Activated naive CD4-positive, alpha-beta T cell treated with anti-CD3 and anti-CD28 coated beads for 36 hours (primary cell): ENCODE measurements at places on chromosomes 1 and 21. TPM values are rescaled to one million over a fixed set of nuclear protein-coding genes. Genes with fewer than 3 reads are reported as not detected.

HSD3B2 gene
- not detected for total RNA-seq

CLDN17 gene
- total RNA-seq, result not detected

HSPB7 gene
- total RNA-seq, result not detected

S100A12 gene
- not detected for total RNA-seq

TCHHL1 gene
- total RNA-seq, result not detected

DDAH1 gene
- total RNA-seq, result not detected

A3GALT2 gene
- total RNA-seq, result not detected

MFAP2 gene
- not detected for total RNA-seq

HCRTR1 gene
- total RNA-seq, result not detected

DNA sequence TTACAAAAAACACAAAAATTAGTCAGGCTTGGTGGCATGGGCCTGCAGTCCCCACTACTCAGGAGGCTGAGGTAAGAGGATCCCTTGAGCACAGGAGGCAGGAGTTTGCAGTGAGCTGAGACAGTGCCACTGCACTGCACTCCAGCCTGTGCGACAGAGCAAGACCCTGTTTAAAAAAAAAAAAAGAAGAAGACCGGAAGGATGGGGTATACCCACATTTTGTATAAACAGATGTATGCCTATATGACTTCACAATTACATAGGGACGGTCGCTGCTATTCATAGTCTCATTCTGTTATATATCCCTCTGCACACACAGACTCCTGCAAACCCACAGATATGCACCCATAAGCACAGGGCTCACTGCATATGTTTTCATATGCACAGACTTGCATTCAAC lies 12.7 kb downstream of the LCK start:
- DNase-seq, result peak; percentile 48

GRCh38 chr21:42547001-42547905 lies 33.6 kb downstream of the SLC37A1 start:
- no peak for DNase-seq

DNA sequence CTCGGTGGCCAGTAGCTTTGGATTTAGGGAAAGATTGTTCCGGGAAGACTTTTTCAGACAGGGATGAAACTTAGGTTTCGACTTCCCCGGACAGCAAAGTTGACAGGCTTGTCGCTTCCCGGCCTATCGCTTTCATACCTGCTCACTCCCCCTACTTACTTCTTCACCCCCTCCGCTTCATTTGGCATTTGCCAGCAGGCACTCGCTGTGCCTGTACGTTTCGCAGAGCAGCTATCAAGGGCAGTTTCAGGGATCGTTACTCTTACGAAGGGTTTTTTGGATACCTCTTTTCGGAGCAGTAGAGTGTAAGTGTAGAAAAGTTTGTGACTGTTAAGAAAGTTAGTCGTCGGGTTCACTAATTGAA lies 393 bp downstream of the BLZF1 start:
- peak; percentile 42 for DNase-seq

GRCh38 chr21:34034369-34035014 lies 38.9 kb upstream of the MRPS6 start:
- DNase-seq, result no peak

GRCh38 chr1:2151911-2152310 lies 42.7 kb downstream of the FAAP20 start:
- no peak for DNase-seq

DNA sequence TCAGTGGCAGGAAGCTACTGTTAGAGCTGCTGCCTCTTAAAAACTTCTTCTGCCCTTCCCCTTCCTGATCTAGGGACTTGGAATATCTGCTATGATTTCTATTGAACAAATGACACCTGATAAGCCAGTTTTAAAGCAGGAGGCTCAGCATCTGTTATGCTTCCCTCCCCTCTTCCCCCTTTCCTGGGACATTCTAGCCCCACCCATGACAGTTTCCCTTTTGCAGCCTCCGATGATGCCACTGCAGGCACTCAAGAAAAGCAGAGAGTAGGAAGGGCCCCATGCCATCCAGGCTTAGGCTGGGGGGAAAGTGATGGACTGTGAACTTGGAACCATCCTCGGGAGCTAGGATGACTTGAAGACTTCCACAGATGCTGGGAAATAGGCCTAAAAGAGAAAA lies 15.1 kb upstream of the EPB41 start:
- no peak for DNase-seq

DNA sequence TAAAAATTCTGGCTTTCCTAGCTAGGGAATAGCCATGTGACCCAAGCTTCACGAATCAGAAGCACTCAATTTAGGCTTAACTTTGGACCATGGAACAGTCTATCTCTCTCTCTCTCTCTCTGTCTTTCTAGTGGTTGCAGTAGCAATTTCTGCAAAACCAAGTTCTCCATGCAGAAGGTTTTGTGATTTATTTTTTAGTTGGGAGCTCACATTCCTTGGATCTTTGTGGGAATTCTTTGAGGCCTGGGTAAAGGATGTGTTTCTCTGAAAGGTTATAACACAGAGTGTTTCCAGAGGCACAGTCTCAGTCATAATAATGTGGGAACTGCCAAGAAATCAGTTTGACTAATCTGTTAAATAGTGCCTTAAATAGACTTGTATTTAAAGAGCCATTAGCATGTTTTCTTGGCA lies 112.3 kb upstream of the COL11A1 start:
- DNase-seq, result no peak

- DNase-seq, result no peak
Measured at GRCh38 chr21:45006536-45007095, 66.8 kb downstream of the SLX9 start.

DNA sequence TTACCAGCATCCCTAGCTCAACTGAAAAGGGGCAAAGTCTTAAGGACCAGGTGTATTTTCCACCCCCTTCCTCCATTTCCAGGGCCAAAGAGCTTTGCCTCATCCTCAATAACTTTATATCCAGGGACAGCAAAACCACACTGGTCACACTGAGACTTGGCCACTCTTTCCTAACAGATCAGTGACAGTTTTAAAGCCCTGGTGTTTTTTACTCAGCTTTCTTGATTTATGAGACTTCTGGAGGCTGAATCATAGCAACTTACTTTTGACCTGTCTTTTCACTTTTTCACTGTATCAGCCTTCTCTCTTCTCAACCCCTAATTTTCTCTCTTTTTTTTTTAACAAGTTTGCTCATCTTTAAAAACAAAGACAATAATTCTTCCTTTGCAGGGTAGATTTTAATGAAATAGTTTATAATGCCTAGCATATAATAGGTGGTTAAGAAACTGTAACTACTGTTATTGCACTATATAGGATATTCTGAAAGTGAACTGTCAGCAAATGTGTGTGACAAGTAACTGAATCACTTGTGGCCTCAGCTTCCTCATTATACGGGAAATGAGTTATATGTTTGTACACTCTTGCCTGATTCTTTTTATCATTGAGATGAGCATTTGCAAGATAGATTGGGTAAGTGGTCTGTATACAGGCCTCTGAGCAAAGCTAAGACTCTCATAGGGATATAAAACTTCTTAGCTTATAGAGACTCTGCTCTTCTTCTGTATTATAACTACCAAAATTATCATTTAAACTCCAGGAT lies 19.7 kb upstream of the DYNLT5 start:
- DNase-seq, result no peak

DNA sequence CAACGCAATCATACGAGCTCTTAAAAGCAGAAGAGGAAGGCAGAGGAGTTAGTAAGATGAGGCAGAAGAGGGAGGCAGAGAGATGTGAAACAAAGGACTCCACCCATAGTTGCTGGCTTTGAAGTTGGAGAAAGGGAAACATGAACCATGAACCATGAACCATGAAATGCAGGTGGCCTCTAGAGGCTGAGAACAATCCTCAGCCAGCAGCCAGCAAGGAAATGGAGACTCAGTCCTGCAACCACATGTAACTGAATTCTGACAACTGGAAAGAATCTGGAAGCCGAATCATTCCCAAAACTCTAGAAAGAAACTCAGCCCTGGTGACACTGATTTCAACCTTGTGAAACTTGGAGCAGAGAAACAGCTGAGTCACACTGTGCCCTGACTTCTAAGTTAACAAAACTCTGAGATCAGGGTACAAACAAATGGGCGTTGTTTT lies 10.1 kb downstream of the DIPK1A start:
- DNase-seq, result peak; percentile 48

- no peak for DNase-seq
Measured at GRCh38 chr1:38027201-38028104, 14.9 kb downstream of the UTP11 start.

GRCh38 chr1:29236712-29237128 lies 398 bp downstream of the PTPRU start:
- peak; percentile 16 for DNase-seq

DNA sequence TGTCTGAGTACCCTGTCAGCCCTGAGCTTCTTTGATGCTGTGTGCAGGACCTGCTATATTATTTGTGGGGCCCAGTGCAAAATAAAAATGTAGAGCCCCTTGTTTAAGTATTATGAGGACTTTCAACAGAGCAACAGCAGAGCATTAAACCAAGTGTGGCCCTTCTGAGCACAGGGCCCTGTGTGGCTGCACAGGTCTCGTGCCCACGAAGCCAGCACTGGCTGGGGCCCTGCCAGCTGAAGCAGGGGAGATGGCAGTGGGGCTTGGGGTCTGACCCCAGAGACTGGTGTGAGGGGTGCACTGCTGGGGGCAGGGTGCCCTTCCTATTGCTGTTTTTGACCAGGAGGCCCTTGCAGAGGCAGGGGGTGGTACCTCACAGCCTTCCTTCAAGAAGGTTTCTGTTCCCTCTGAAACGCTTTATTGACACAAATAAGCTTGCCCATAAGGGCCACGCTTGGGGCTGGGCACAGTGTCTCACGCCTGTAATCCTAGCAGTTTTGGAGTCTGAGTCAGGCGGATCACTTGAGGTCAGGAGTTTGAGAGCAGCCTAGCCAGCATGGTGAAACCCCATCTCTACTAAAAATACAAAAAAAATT lies 2.2 kb upstream of the SEMA4A start:
- DNase-seq, result no peak

GRCh38 chr1:169576241-169576934 lies 9.9 kb downstream of the F5 start:
- no peak for DNase-seq

- no peak for DNase-seq
Measured at GRCh38 chr1:21260405-21261125, 29.7 kb downstream of the ECE1 start.

- DNase-seq, result no peak
Measured at GRCh38 chr1:210620867-210621488, 292.3 kb downstream of the HHAT start.

GRCh38 chr1:166988974-166989515 lies at the start of gene MAEL:
TSS of gene MAEL (plus strand) at chr1:166989280. CDS start at chr1:166989353, 73 bp downstream.
- DNase-seq, result no peak

DNA sequence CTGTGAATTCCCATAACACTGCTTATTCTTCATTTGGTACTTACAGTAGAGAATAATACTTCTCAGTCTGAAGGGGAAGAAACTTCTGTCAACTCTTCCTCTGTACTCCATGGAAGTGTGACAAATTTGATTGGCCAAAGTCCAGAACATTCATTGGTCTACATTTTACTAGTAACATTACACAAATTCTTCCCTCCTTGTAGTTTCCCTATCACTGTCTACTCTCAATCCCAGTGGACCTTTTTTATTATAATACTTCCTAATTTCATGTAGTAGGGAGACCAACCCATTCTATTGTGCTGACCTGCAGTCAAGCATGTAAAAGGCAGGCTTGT lies 74.7 kb downstream of the ALG6 start:
- no peak for DNase-seq

DNA sequence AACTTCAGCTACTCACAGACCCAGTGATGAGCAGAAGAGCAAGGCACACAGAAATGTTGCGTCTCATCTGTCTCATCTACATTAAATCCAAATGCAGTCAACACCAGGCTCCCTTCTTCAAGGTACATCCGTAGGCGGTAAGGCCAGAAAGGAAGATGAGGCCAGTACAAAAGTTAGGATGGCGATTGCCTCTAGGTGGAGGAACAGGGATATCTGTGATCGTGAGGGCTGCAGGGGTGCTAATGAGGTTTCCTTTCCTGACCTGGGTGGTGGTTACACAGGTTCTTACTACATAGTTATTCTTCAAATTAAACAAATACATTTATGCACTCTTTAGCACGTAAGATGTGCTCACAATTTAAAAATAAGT lies 1.4 kb upstream of the MYBPH start:
- no peak for DNase-seq

DNA sequence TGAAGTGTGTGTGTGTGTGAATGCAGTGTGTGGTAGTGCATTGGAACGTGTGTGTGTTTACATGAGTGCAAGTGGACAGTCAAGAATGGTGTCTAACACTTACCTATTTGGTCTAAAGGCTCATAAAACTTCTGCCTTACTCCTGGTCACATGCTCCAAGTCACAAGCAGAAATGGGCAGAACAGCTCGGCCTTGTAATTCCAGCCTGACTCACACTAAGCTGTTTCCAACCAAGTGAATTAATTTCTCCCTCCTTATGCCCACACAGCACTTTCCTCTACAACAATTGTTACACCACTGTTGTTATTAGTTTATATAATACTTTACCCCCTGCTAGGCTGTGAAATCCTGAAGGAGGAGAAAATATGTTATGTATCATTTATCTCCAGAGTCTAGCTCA lies 43.8 kb downstream of the DDR2 start:
- no peak for DNase-seq
